ENCODE measurements at places on chromosomes 2 and 18.

GRCh38 chr2:107325981-107326786 lies 440.2 kb upstream of the ST6GAL2 start:
- no peak for DNase-seq

DNA sequence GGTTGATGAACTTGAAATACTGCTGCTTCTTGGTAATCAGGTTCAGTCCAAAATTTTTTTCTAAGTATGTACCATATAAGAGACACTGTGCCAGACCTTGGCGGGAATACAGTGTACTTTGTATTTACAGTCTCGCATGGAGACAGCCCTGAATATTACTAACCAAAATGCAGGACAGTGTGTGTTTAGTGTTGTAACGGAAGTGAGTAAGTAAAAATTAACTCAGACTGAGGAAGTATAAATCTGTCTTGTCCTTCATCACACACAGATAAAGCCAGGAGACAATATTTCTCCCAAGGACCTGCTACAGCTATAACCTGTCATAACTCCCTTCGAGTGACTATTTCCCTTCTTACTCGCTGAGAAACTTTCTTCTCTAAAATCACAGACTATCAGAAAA lies 76.9 kb downstream of the ACTR3 start:
- DNase-seq: no peak

GRCh38 chr18:8176554-8176953 lies 432.7 kb upstream of the RAB12 start:
- DNase-seq: no peak

- no peak for DNase-seq
Observed at GRCh38 chr2:213253162-213253561, 31.1 kb upstream of the SPAG16 start.
